ENCODE measurements at places on chromosomes 11 and 22. TPM values are rescaled to one million over a fixed set of nuclear protein-coding genes. Genes with fewer than 3 reads are reported as not detected.

CCDC15 gene
- total RNA-seq = 1.1 TPM

TOMT gene
- total RNA-seq = not detected

SLC15A3 gene
- 56.0 TPM for total RNA-seq

SHISAL1 gene
- 0.94 TPM for total RNA-seq

VSIG10L2 gene
- not detected for total RNA-seq

HBG1 gene
- not detected for total RNA-seq

OR52H1 gene
- not detected for total RNA-seq

FBXO3 gene
- total RNA-seq = 55.8 TPM

MS4A15 gene
- total RNA-seq = not detected

PRSS23 gene
- 54.4 TPM for total RNA-seq

CFAP300 gene
- 1.3 TPM for total RNA-seq

RFPL2 gene
- not detected for total RNA-seq

All from omental fat pad (tissue), 4 donors.